ENCODE measurements at places on chromosomes 4 and X.

- no peak for DNase-seq
Measured at GRCh38 chrX:50818986-50819385, 5.0 kb upstream of the SHROOM4 start.

DNA sequence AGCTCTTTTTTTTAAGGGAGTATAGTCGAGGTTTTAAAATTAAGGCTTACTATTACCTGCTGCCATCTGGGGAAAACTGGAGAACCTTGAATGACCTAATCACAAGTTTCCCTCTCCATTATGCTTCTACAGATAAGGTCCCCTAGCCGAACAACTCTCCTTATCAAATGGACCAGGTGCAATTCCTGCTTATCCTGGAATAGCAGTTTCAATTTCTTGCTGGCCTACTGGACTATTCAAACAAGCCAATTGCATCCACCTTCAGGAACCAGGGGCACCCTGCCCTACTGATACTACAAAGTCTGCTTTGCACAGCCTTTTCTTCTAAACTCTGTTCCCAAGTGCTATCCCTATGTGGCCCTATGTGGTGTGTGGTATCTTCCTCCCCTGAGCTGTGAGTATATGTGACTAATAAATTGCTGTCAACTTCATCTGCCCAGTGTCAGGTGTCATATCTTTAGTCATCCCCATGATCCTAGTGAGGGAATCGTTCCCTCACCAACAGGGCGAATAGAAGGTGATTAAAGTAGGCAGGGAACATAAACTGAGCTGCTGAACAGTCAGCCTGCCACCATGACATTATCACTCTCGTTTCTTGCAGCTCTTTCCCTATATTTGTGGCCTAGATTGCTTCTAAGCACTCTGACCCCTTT is 128.5 kb downstream of the ATG4A start:
- no peak for DNase-seq

DNA sequence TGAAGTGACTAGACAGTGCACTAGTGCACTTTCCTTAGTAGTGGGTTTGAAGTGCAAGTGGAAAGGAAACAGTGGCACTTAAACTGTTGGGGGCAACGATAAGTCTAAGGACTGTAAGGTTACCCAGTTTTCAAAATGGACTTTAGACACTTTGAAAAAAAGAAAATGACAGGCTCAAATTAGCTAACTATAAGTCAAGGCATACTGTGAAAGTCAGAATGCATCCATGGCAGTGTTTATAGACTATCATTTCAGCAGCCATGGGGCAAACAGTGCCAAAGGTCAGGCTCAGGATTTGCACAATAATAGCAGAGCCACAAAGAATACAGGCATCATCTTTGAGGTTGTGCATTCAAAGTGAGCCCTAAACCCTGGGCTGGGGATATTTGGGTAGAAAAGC is 104.4 kb downstream of the CXCL13 start:
- no peak for DNase-seq

GRCh38 chr4:90624781-90625180 is 497.6 kb downstream of the CCSER1 start:
- DNase-seq: no peak

GRCh38 chr4:137378393-137378792 is 153.9 kb downstream of the PCDH18 start:
- DNase-seq: no peak

- no peak for DNase-seq
Measured at GRCh38 chrX:9767375-9767774, 1.7 kb upstream of the GPR143 start.

DNA sequence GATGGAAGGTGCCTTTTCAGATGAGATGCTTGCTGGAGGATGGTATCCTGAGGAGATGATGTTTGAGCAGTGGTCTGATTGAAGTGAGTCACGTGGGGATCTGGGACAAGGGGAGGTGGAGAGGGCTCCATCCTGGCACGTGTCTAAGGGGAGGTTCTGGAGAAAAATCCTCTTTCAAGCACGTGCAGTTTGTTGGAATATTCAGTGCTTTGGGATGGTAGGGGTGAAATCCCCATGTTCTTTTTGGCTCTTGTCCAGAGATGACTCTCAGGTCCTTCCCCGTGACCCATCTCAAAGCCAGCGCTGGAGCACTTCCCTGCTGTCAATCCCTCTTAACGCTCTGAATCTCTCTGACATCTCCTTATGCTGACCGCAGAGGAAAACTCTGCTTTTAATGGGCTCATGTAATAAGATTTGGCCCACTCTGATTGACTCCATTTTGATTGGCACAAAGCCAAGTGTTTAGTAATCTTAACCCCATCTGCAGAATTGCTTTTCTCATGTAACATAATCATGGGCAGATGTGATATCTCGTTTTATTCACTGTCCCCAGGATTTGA is 10.8 kb upstream of the KLKB1 start:
- DNase-seq: no peak

DNA sequence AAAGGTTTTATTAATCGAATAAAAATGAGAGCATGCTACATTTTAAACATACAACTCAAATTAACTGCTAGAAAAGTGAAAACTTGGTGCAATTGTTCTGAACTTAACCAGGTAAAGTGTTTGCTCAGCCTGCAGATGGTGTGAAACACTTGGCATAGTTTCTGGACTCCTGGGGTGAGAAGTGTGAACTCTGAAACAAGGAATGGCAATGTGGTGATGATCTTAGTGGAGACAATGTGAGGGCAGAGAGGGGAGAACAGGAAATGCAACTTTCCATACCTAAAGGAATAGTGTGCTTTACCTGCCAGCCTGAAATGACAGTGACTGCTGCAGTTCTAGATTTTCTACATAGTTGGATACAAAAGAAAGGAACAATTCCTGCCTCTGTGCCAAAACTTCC is 57.4 kb downstream of the CCSER1 start:
- no peak for DNase-seq

GRCh38 chrX:48541140-48541814 is 1.8 kb downstream of the TBC1D25 start:
- DNase-seq: no peak

DNA sequence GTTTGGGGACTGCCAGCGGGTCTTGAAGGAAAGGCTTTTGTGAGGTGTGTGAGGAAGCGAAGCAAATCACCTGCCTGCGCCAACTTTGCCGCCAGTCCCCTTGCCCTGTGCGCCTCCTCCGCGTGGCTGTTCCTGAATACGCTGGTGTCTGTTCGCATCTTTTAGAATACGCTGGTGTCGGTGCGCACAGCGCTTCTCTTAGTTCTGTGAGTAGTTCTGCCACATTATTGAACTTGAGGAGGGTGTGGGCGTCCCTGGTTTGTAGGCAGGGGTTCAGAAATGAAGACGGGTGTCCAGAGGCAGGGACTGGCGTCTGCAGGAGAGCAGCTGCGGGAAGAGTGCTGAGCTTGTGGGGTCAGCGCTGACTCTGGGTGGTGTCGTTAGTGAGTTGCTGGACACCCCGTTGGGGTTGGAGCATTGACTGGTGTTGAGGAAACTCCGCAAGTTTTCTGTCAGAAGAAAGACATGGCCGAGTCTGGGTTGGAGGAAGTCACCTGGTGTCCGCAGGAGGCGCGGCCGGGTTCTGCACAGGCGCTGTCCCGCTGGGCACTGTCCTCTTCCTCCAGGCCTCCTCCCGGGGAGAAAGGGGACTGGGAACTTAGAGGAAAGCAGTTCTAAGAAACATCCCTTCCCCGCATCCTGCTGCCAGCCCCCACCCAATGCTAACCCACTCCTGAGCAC is 930 bp downstream of the ZNF718 start:
- DNase-seq: no peak

GRCh38 chr4:41590591-41590990 is 52.6 kb downstream of the LIMCH1 start:
- DNase-seq: no peak

- DNase-seq: no peak
Measured at GRCh38 chr4:142703694-142704309, 142.3 kb downstream of the INPP4B start.

All from stimulated activated CD8-positive, alpha-beta memory T cell treated with anti-CD3 and anti-CD28 coated beads, Interleukin-7, amount 100 ng/mL, for 1 hour (primary cell).